Karpas-422 (cell line): ENCODE measurements at places on chromosomes 1 and 21. TPM values are rescaled to one million over a fixed set of nuclear protein-coding genes. Genes with fewer than 3 reads are reported as not detected.

- no peak for DNase-seq
Observed at GRCh38 chr1:112544011-112544688, 35.4 kb downstream of the WNT2B start.

The S100A1 gene
- 15.9 and 18.9 TPM in 2 replicates for total RNA-seq

The NKAIN1 gene
- total RNA-seq: not detected in 2 replicates

DNA sequence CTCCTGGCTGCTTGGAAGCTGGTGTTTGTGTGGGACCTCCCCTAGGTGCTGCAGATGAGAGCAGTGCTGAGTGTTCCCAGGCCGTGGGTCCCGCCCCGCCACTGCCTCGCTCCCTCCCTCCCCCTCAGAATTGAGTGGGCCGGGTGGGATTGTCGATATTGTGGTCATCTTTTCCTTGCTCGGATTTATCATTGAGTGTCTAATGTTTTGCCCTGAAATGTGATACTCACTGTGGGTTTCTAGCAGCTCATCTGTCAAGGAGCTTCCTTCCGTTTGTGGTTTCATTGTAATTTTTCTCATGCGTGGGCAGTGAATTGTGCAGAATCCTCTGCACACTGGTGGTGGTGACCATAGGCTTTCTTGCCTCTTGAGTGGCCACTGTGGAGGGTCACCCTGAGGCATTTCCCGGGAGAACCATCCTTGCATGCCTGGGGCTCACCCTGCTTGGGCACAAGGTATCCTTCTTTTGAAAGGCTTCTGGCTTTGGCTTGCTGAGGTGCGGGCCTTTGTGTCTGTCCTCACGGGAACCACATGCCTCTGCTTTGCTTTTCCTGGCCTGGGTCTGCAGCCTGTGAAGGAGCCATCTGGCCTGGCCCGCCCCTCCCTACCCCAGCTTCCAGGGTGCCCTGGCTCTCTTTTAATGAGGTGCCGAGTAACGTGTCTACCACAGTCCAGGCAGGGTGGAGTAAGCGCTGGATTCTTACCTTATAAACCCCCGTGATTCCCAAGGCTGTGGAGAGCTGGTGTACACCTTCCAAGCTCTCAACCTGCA, 25.6 kb downstream of the SLX9 start:
- no peak for DNase-seq

The MAP1LC3C gene
- 0.67 and 2.2 TPM in 2 replicates for total RNA-seq

- DNase-seq: no peak
Observed at GRCh38 chr1:160211046-160211790, 6.0 kb downstream of the PEA15 start.

The KCNA3 gene
- total RNA-seq: not detected in 2 replicates

The TACSTD2 gene
- not detected in 2 replicates for total RNA-seq

GRCh38 chr1:84997667-84998600, 1.0 kb upstream of the MCOLN2 start:
- no peak for DNase-seq

GRCh38 chr1:64861611-64862010, 104.7 kb downstream of the JAK1 start:
- no peak for DNase-seq

GRCh38 chr1:6917067-6917466, 131.8 kb downstream of the CAMTA1 start:
- DNase-seq: no peak

The CNTN2 gene
- not detected in 2 replicates for total RNA-seq

DNA sequence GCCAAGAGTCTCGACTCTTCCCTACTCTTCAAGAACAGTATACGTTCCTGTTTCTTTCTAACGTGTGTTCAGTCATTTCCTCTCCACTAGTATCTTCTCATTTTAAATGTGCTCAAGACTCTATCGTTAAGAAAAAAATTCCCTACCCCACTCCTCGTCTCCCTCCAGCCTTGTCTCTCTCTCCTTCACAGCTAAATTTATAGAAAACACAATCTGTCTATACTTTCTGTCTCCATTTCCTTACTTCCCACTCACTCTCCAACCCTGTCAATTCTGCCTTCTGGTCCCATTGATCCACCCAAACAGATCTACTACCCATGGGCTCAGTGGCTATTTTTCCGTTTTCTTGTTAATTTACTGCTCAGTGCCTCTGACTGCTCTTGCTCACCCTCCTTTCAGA, 75.3 kb downstream of the CSMD2 start:
- no peak for DNase-seq

GRCh38 chr1:185559684-185560331, 174.4 kb upstream of the HMCN1 start:
- DNase-seq: peak; percentile 81

GRCh38 chr1:107788206-107789202, 176.5 kb downstream of the VAV3 start:
- DNase-seq: peak; percentile 23

The MNDA gene
- total RNA-seq: not detected in 2 replicates

The LPAR3 gene
- total RNA-seq: not detected in 2 replicates

The NUP210L gene
- total RNA-seq: not detected in 2 replicates

GRCh38 chr1:245986404-245987218, 520.5 kb downstream of the SMYD3 start:
- DNase-seq: no peak

- DNase-seq: no peak
Observed at GRCh38 chr1:165575468-165576099, 31.8 kb downstream of the LRRC52 start.

The TARDBP gene
- total RNA-seq: 63.8 and 98.8 TPM in 2 replicates

DNA sequence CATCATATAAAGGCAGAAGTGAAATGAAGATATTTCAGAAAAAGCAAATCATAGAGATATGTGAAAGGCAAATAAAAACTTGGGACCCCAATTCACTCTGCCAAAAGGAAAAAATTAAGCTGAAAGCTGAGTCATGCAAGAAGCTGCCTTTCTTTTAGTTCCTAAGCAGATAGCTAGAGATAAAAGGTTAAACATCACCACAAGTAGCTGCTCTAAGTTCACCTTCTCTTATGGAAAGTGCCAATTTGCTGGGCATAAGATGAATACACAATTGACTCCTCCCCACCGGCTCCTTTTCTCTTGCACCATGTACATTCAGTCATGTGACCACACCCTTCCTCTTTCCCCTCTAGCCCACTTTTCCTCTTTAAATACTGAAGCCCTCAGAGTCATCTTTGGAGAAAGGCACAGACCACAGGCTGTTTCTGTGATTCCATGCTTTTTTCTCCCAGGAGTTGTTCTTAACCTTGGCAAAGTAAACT, 5.4 kb upstream of the SUMO3 start:
- DNase-seq: no peak

- no peak for DNase-seq
Observed at GRCh38 chr1:218459878-218460711, 115.0 kb downstream of the TGFB2 start.

The LRRC7 gene
- total RNA-seq: not detected in 2 replicates
